Mucosa of descending colon (tissue), 3 donors: ENCODE measurements at places on chromosomes 12 and 14. TPM values are rescaled to one million over a fixed set of nuclear protein-coding genes. Genes with fewer than 3 reads are reported as not detected.

Gene PKP2
- 85.0 TPM for total RNA-seq

Gene SIRT4
- total RNA-seq: 3.9 TPM

Gene CATSPERB
- 4.1 TPM for total RNA-seq

Gene LRTM2
- total RNA-seq: not detected

Gene GRIP1
- 22.8 TPM for total RNA-seq

Gene TEAD4
- 6.5 TPM for total RNA-seq

Gene SLC25A21
- 1.4 TPM for total RNA-seq
